Activated naive CD4-positive, alpha-beta T cell treated with anti-CD3 and anti-CD28 coated beads, Interleukin-2, amount 50 U/mL, for 72 hours (primary cell): ENCODE measurements at places on chromosomes 11 and 22. TPM values are rescaled to one million over a fixed set of nuclear protein-coding genes. Genes with fewer than 3 reads are reported as not detected.
A peak's percentile ranks its signal among the peaks of the same experiment; 100 is the strongest.

GRCh38 chr11:8721609-8722500 is 39.3 kb downstream of the RPL27A start:
- DNase-seq = no peak

GRCh38 chr11:117866526-117866925 is 9.9 kb downstream of the FXYD6 start:
- DNase-seq = no peak

GRCh38 chr11:134502153-134502550 is 90.1 kb upstream of the B3GAT1 start:
- no peak for DNase-seq

DNA sequence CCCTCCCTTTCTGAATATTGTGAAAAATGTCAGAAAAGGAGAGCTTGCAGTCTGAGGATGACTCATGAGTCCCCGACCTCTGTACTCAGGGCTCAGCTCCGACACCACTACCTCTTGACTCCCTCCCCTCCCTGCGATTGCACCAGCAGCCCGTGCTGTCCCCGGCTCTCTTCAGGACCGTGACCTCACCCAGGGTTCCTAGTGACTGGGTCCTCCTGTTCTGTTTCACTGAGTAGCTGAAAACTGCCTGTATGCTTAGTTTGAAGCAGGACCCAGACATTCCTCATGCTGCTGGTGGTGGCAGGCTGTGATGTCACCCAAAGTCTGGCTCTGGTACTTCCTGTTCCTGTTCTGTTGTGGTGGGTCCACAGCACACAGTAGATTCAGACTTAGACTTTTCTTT is 11.7 kb downstream of the PHRF1 start:
- peak; percentile 68 for DNase-seq

DNA sequence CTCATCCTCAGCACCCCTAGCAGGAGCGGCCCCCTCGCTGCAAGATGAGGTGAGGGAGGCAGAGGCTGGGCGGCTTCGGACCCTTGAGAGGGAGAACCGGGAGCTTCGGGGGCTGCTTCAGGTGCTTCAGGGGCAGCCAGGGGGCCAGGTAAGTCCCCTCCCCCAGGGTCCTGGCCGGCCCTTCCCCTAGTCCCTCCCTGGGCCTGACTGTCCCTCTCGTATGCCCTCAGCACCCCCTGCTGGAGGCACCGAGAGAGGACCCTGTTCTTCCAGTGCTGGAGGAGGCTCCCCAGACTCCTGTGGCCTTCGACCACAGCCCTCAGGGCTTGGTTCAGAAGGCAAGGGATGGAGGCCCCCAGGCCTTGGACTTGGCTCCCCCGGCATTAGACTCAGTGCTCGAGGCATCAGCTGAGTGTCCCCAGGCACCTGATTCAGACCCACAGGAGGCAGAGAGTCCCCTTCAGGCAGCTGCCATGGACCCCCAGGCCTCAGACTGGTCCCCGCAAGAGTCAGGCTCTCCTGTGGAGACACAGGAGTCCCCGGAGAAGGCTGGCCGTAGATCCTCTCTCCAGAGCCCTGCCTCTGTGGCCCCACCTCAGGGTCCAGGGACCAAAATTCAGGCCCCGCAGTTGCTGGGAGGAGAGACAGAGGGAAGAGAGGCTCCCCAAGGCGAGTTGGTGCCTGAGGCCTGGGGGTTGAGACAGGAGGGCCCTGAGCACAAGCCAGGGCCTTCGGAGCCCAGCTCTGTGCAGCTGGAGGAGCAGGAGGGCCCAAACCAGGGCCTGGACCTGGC is 4.0 kb downstream of the CCDC88B start:
- no peak for DNase-seq

The DDX25 gene
- not detected for total RNA-seq
